ENCODE measurements at places on chromosomes 6 and 20. TPM values are rescaled to one million over a fixed set of nuclear protein-coding genes. Genes with fewer than 3 reads are reported as not detected.

Gene OR5V1
- total RNA-seq, result not detected

DNA sequence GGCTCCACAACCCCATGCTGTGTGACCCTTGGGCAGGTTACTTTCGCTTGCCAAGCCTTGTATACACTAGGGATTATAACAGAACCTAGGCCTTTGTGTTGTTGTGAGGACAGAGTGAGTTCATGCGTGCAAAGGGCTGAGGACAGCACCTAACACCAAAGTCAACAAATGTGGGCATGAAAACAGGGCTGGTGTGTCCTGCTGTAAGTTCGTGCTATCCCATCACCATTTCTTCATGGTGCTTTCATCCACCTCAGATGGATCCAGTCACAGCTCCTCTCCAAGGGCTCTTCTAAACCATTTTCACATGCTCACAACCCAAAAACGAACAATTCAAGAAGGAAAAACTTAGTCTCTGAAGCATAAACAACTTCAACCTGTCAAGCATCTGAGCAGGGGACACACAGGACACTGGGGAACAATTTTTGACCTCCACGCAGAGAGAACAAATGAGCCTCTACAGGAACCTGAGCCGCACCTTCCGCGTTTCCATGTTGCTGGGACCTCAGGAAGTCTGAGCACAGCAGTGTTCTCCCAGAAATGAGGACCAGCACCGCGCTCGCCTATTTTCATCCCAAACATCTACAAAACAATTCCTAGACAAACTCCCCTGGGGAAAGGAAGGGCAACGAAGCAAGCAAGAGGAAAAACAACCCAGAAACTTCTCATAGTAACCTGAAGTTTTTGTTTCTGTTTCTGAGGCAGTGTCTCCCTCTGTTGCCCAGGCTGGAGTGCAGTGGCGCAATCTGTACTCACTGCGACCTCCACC, 3.1 kb downstream of the LRP11 start:
- no peak for DNase-seq

Gene METTL24
- total RNA-seq, result not detected

- no peak for DNase-seq
Measured at GRCh38 chr6:77038807-77039206, 424.5 kb downstream of the HTR1B start.

GRCh38 chr20:25177890-25178321, 17.6 kb upstream of the ENTPD6 start:
- DNase-seq, result no peak

Gene AK9
- total RNA-seq, result 2.1 TPM

DNA sequence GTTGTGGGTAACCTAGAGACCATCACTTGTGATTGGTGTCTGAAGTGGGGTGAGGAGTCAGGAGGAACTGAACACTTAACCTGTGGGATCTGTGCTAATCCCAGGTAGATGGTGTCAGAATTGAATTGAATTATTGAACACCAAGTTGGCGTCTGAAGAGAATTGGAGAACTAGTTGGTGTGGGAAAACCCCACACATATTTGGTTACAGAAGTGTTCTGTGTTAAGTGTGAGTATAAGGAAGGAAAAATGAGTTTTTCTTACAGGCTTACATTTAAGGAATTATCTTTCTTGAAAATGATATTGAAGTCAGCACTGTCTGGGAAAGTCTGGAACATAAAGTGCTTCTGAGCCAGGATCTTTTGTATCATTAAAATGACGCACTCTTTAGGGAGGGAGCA, 182.9 kb upstream of the ECI2 start:
- DNase-seq, result no peak

GRCh38 chr6:127690092-127690491, 113.1 kb downstream of the C6orf58 start:
- no peak for DNase-seq

DNA sequence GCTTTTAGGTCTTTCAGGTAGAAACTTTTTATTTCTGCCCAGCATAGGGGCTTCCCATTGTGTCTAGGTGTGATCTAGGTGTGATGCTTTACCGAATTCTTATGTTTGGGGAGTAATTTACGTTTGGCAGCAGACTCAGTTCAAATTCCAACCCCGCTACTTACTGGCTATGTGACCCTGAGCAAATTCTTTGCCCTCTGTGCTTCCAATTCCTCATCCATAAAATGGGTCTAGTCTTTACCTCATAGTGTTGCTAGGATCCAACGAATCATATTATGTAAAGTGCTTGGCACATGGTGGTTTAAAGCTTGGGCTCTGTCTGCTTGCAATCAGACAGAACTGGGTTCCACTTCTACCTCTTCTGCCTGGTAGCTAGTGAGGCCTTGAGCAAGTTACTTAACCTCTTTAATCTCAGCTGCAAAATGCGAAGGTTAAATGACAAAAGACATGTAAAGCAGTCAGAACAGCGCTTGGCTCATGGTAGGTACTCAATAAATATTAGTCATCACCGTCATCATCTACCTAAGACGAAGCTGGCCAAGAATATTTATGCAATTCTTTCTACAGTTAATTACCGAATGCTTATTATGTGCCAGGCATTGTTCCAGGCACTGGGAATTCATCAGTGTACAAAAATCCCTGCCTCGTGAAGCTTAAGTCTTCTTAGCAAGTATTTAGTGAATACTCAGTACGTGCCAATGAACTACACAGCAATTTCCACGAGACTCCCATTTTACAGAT, 1.0 kb downstream of the NSFL1C start:
- DNase-seq, result no peak

- DNase-seq, result no peak
Measured at GRCh38 chr6:23403460-23403859, 722.6 kb upstream of the NRSN1 start.

DNA sequence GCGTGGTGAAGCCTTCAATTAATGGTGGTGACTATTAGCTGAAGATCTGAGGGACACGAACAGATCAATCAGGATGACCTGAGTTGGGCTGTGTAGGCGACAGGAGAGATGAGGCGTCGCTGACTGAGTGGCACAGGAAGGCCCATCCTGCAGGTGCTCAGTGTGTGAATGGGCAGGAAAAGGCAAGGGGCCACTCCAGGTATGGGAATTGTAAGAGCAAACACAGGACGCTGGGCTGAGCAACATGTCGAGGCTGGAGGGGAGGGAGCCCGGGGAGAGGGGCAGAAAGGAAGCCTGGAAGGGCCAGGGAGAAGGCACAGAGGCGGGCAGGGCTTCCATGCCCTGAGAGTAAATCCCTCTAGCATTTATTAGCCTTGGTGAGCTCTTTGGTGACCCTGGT, 151.0 kb downstream of the VEGFA start:
- DNase-seq, result no peak

Gene SYNGAP1
- total RNA-seq, result 18.6 TPM

- no peak for DNase-seq
Measured at GRCh38 chr6:40558102-40558501, 29.1 kb downstream of the LRFN2 start.

GRCh38 chr6:98894810-98895209, 52.9 kb downstream of the FBXL4 start:
- DNase-seq, result no peak

DNA sequence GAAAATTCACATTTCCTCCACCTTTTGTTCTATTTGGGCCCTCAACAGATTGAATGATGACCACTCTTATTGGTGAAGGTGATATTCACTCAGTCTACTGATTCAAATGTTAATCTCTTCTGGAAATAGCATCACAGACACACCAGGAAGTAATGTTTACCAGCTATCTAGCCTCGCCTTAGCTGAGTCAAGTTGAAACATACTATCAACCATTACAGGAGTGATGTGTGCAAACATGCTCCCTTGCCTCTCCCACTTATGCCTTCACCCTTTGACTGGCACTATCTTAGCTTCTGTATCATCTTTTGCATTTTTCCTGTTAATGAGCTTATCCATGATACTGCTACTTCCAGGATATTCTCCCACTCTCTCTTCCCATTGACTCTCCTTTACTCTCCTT, 191.9 kb downstream of the CENPW start:
- no peak for DNase-seq

- DNase-seq, result no peak
Measured at GRCh38 chr6:67558985-67559384, 1076.1 kb upstream of the ADGRB3 start.

Gene HCRTR2
- not detected for total RNA-seq

Gene TXLNB
- total RNA-seq, result 0.08 TPM

Gene ABT1
- 49.2 TPM for total RNA-seq

GRCh38 chr6:147711476-147711875, 203.0 kb downstream of the SAMD5 start:
- no peak for DNase-seq

All from activated T-cell treated with anti-CD3 and anti-CD28 coated beads, Interleukin-2, amount 50 U/mL, for 4 hours (primary cell).